Cerebellar nuclear complex (tissue), 1 donor: ENCODE measurements at places on chromosomes 1 and 21.

GRCh38 chr1:239511875-239512274, 125.5 kb downstream of the CHRM3 start:
- no peak for DNase-seq

DNA sequence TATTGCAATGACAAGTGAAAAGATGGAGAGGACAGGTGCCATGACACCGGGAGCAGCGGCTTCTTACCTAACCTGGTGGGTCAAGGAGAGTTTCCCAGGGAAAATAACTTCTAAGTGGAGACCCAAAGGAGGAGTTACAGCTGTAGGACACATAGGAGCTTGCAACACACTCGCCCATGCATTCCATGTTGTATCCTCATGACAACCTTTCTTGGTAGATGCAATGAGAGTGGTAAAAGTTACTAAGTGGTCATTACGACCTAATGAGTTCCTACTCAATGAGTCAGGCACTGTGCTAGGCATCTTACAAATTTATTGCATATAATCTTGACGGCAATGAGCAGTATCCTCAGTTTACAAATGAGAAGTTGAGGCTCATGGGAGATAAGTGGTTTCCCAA, 119.5 kb upstream of the HOOK1 start:
- no peak for DNase-seq

- no peak for DNase-seq
These were observed 78.8 kb downstream of the EPHB2 start for GRCh38 chr1:22789356-22789994.

GRCh38 chr1:197557302-197557701, 218.0 kb downstream of the DENND1B start:
- DNase-seq: no peak

DNA sequence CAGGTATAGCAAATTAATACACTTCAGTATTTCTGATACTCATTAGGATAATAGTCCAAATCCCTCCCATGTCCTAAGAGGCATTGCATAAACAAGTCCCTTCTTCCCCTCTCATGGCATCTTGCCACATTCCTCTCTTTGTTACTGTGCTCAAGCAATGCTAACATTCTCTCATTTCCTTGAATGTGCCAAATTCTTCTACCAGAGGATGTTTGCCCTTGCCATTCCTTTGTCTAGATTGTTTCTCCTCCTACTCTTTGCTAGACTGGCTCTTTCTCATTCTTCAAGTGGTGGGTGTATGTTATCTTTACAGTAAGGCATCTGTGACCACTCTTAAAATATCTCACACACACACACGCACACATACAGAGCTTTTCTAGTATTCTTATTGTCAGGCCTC, 621.0 kb upstream of the CXADR start:
- no peak for DNase-seq

GRCh38 chr1:172149346-172149745, 271.1 kb upstream of the C1orf105 start:
- no peak for DNase-seq

DNA sequence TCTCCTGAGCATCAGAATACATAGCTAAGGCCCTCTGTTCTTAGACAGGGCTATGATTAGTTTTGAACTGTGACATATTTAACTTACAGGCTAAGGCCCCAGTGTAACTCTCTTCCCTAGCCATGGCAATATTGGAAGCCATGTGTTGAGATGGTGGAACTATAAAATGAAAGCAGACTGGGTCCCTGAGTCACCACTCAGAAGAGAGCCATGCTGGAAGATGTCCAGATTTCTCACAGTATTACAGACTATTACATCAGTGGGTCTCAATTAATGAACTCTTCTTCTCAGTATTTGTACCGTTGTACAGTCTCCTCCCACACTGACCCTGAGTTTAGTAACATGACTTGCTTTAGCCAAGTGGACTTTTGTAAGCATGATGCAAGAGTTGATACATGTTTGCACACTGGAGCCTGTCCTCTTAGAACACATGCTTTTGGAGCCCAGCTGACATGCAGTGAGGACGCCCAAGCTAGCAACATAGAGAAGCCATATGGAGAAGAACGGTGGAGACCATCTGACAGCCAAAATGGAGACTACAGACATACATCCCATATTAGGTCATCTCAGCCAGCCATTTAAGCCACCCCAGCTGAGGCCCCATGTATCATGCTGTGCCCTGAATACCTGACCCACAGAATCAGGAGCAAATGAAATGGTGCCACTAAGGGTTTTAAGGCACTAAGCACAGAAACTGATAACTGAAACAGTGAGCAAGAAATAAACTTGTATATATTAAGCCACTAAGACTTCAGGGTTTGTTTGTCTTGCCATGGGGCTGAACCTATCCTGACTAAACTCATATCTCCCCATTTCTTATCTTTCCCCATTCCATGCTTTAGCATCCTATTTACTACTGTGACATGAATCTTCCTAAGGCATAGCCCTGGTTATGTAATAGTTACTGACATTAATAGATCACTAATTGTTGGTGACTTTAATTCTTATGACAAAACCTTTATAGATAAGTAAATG, 24.4 kb downstream of the TBX15 start:
- no peak for DNase-seq

DNA sequence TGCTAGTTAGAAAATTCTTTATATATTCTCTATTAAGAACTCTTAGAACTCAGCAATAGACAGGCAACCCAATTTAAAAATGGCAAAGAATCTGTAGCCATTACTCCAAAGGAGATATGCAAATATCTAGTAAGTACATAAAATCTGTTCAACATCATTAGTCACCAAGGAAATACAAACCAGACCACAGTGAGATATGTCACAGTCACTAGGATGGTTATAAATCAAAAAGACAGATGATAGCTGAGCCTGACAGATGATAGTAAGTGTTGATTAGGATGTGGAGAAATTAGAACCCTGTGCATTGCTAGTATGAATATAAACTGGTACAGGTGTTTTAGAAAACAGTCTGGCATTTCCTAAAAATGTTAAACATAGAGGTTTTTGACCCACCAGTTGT, 26.6 kb downstream of the SRSF11 start:
- DNase-seq: no peak

DNA sequence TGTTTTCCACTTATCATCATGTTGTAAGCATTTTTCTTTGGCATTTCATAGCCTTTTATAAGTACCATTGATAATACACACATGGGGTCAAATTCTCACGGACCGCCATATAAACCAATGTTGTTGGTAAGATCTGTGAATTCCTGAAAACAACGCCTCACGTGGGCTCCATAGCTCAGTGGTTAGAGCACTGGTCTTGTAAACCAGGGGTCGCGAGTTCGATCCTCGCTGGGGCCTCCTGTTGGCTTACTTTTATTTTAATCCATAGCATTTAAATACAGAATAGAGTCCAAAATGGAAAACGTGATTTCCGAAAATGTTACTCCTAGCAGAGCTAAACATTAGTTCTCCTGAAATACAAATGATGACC, 83.1 kb downstream of the HHIPL2 start:
- no peak for DNase-seq

DNA sequence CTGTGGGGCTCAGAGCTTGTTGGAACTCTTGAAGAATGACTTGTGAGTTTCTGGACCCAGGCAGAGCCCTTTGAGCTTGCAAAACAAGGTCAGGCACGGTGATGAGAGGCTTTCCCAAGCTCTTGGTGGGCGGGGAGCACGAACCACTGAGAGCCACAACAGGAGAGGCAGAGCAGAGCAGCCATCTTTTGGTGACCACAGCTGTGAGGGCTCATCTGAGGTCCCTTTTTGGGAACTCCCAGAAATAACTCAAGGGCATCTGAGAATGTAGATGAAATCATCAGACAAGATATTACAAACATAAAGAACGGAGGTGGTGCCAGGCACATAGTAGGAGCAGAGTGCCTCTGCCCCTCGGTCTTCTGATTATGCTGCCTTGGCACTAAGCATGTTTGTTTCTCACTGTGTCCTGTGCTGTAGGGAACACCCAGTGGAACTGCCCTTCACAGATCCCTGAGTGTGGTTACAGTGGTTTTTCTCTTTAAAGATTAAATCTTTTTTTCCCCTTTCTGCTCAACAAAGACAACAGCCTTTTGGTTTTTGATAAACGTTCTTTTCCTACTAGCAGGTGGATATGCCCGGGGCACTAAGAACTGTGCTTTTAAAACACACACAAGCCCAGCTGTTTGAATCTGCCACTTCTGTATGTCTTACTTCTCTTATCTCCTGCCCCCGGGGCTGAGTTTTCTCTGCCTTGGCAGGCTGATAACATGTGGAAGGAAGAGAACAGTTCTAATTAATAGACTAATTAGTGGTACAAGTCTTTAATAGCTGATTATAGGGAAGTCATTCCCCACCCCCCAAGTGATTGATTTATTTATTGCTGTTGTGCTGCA, 37.7 kb downstream of the CD34 start:
- no peak for DNase-seq

DNA sequence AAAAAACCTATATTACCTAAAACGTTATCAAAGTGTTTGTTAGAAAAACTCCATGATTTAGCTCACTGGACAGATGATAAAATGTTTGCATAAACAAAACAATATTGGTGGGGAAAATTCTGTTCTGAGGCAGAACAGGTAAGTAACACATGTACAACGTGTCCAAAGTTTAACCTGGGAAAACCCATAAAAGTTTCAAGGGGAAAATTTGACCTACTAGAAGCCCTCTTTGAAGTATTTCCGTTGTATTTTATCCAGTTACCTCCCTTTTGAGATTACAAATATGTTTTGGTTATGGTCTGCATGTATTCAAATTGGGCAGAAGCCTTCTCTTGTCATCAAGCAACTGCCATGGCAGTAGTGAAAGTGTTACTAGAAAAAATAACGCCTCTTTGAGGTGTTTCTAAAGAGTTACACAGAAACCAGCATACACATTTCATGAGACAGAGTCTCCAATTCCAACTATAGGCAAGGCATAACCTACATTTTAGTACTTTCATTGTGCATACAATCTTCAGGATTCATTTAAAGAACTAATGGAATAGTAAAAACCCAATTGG, 58.0 kb upstream of the PDC start:
- DNase-seq: no peak

GRCh38 chr21:42975886-42976608, 1.7 kb downstream of the PKNOX1 start:
- no peak for DNase-seq

DNA sequence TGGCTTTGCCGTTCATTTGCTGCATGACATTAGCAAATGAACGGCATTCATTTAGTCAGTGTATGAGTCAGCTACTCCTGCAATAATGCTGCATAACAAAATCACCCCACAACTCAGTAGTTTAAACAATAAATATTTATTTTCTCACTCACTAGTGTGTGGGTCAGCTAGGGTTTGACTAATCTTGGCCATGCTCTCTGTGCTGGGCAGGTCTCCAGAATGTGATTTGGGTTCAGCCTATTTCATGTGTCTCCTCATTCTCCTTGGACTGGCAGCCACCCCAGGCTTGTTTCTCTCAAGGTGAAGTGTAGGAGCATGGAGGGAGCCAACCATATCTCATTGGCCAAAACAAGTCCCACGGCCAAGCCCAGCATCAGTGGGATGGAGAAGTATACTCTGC, 104.3 kb downstream of the LACTBL1 start:
- DNase-seq: no peak

DNA sequence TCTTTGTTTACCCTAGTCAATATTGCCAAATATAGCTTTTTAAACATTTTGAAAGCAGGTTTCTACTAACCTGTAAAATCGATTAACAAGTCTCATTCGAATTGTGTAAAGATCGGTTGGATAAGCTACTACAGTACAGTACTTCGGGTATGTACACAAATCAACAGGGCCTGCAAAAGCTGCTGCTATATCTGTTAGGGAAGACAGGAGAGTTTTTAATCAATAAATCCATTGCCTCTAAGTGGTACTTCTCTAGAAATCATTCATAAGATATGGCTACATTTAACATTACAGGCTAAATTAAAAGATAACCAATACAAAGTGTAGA, 34.8 kb upstream of the PSMG1 start:
- DNase-seq: no peak

DNA sequence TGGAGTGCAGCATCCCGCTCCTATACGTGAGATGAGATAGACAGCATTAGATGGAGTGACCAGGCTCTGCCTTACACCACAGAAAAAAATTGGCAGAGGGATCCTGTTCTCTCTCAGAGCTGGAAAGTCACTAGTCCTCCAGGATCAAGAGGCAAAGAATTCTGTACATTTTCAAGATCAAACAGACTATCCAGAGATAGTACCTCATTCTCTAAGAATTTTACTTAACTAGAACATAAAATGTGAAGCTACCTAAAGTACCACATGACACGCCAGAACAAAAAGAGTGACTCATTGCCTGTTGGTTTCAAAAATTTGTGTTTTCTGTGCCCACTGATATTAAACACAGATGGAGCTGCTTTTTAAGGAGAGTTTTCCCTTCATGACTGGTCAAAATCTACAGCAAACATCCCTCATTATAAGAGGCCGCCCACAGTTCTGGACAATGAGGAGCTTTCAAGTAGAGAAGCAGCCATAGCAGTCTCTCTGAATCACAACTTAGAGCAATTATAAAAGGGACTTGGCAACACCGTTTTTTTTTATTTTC, 32.3 kb downstream of the CD160 start:
- no peak for DNase-seq

GRCh38 chr1:25711555-25712298, 88.3 kb upstream of the SELENON start:
- DNase-seq: no peak

DNA sequence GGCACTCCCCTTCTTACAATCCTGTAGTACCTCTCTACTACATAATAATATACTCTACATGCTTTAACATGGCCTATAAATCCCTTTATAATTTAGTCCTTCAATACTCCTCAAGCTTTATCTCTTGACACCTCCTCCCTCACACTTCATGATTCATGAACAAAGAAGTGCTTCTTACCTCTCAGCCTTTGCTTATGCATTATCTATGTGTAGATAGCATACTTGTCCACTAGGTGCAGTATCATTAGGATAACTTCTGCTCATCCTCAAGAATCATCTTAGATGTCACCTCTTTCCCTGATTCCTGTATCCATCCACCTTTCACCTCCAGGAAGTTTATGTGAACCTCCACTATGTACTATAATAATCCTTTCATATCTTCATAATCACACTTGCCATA, 74.4 kb downstream of the COL24A1 start:
- DNase-seq: no peak

DNA sequence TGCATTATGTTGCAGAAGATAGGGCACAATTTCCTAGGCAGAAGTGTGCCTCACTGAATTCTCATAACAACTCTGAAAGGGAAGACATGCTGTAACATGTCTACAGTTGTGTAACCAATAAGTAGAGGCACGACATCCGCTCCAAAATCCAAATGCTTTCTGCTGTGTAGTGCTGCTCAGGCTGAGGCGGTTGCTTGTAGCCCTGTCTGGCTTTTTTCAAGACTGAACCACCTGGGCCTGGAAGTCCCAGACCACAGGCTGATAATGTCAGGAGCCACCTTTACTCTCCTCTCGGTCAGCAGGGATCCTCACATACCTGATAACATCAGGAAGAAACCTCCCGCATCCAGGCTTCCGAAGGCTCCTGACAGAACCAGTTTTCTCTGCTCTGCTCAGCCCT, 10.9 kb downstream of the AKNAD1 start:
- DNase-seq: no peak

- no peak for DNase-seq
These were observed 471.1 kb upstream of the VAMP3 start for GRCh38 chr1:7299994-7300393.

GRCh38 chr1:36905941-36906340, 128.4 kb downstream of the GRIK3 start:
- DNase-seq: no peak
